ENCODE measurements at places on chromosomes 16 and 17. TPM values are rescaled to one million over a fixed set of nuclear protein-coding genes. Genes with fewer than 3 reads are reported as not detected.

DNA sequence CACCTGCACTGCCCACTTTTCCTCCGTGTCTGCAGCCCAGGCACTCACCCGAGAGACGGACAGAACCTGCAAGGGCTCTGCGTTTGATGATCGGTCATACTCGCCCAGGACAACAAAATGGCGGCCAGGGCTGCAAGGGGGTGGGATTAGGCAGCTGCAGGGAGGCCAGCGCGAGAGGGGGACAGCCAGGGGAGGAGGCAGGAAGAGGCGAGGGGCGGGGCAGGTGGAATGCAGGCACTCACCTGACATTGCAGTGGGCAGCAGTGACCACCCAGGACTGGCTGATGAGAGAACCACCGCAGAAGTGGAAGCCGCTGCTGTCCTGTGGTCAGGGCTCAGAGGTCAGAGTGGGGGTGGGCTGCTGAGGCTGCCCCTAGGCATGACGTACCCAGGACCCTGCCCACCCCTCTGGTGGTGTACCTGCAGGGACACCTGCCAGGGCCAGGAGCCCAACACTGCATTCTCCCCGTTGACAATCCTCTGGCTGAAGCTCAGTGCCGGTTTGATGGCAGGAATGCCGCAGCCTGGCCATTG, 917 bp downstream of the CTRL start:
- no peak for DNase-seq

GRCh38 chr17:62565817-62566216, 61.7 kb upstream of the MRC2 start:
- no peak for DNase-seq

- DNase-seq, result peak; percentile 72
These were observed 2.0 kb downstream of the MAF start for GRCh38 chr16:79598348-79599181.

DNA sequence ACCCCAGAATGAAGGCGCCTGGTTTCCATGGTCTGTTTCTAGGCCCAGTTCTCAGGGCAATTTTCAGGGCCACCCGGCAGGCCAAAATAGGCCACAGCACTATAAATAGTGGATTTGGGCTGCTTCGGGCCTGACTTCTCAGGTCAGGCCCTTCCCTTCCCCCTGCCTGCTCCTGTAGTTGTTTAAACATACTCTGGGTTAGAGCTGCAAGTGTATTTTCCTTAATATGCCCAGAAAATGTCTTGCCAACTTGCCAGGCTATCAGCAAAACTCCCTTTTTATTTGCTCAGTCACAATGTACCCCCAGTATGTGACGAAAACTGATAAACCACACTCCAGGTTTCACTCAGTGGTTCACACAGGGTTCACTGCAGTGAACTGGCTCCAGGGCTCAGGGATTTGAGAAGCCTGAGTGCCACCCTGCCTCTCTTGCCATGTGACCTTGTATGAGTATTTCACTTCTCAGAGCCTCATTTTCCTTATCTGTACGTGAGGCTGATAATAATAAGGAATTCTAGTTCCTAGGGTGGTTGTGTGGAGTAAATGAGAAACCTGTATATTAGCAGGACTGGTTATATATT, 76.5 kb downstream of the GPRC5B start:
- peak; percentile 30 for DNase-seq

DNA sequence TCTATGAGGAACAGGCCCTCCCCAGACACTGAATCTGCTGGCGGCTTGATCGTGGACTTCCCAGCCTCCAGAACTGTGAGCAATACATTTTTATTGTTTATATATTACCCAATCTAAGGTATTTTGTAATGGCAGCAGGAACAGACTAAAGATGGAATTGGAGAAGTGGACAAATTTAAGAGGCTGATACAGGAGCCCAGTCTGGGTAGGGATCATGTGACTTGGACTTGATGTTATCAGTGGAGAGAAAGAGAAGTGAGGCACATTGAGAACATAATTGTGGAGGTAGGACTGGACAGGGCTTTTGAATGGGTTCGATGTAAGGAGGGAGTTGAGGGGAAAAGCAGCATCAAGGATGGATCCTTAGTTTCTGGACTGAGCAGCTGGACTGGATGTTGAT, 93.8 kb downstream of the USP31 start:
- DNase-seq, result no peak

DNA sequence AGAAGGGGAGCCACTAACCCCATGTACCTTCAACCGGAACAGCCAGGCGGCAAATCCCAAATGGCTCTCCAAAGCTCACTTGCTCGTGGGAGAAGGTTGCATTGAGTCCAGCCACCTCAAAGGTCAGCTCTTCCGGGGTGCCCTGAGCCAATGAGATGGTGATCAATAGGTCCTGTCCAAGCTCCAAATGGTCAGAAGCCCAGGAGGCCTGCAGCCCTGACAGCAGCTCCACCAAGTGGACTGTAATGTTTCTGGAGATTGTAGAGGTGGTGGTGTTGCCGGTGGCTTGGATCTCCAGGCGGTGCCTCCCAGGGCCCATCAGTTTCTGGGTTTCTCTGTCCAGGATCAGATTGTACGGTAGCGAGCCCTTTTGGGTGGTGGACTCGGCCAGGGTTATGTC, 39.9 kb upstream of the BCO1 start:
- no peak for DNase-seq

GRCh38 chr17:56367366-56367765, 214.1 kb downstream of the ANKFN1 start:
- DNase-seq, result no peak

DNA sequence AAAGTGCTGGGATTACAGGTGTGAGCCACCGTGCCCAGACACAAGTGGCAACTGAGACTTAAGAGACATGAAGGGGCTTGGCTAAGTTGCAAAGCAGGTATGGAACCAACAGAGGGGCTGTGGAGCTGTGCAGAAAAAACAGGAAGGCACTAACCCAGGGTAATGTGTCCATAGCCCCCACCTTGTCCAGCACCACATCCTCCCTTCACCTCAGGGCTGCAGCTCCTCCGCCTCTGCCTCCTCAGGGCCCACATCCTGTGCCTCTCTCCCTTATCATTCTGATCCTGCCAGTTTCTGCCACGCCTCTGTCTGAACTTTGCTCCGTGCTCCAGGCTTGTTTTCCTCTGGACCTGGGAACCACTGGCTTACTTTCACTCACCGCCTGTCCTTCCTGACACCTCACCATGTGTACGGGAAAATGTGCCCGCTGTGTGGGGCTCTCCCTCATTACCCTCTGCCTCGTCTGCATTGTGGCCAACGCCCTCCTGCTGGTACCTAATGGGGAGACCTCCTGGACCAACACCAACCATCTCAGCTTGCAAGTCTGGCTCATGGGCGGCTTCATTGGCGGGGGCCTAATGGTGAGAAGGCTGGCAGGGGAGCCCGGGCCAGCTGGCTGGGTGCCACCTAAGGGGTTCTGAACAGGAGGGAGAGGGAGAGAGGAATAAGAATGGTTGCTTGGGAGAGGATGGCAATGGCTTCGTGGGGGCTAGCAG, at the start of gene TM4SF5:
Gene TM4SF5, plus strand, starts transcription at position 368 of the 716 bp plus-strand sequence. Its CDS starts 37 bp downstream, at position 405.
- DNase-seq, result no peak

DNA sequence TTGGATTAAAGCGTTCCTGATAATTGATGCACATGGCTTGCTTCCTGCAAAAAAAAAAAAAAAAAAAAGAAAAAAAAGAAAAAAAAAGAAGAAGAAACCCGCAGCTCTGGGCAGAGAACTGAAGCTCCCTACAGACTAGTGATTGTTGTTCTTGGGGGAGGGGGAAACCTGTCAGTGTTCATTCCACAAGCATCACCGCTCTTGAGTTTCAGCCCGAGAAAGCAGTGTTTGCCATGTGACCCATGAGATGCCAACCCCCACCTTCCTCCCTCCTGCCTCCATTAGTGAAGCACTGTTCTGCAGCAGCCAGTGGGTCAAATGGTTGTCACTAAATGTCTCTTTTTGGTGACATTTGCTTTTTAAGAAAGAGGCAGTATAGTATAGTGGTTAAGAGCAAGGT, 1.7 kb downstream of the USP43 start:
- no peak for DNase-seq

DNA sequence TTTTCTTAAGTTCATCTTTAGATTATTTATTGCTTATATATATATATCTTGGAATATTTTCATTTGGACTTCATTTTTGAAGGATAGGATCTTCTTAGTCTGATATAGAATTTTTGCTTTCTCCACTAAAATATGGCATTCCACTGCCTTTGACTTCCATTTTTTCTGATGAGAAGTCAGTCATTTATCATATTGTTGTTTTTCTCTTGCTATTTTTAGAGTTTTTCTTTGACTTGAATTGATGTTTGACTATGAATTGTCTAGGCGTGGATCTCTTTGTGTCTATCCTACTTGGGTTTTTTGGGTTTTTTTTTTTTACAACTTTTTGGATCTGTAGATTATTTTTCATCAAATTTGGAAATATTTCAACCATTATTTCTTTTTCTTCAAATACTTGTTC, 67.7 kb downstream of the NLK start:
- no peak for DNase-seq

- no peak for DNase-seq
These were observed 3.4 kb upstream of the PITPNM3 start for GRCh38 chr17:6559753-6560215.

DNA sequence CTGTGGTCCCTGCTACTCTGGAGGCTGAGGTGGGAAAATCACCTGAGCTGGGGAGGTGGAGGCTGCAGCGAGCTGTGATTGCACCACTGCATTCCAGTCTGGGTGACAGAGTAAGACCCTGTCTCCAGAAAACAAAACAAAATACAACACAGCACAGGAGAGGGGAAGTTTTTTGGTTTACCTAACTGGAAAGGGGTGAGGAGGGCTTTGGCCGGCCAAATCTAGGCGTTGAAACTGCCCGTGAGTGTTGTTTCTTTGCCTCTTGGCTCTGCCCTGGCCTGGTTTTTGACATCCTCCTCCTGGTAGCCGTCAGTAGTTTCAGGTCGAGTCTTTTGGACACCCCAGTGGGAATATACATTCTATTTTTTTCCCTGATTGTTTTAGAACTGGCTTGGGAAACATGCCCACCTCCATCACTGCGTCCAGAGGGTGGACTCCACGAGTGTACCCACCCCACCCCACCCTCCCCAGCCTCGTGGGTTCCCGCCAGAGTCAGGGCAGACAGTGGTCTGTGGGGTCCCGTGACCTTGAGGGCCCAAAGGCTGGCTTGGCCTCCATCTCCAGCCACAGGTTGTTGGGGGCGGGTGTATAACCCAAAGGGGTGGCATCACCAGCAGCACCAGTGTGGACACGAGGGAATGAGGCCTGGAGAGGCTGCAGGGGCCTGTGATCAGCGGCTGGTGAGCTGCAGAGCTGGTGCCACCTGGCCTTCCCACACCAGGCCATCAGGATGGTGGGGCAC, 42.7 kb downstream of the NT5M start:
- peak; percentile 7 for DNase-seq

DNA sequence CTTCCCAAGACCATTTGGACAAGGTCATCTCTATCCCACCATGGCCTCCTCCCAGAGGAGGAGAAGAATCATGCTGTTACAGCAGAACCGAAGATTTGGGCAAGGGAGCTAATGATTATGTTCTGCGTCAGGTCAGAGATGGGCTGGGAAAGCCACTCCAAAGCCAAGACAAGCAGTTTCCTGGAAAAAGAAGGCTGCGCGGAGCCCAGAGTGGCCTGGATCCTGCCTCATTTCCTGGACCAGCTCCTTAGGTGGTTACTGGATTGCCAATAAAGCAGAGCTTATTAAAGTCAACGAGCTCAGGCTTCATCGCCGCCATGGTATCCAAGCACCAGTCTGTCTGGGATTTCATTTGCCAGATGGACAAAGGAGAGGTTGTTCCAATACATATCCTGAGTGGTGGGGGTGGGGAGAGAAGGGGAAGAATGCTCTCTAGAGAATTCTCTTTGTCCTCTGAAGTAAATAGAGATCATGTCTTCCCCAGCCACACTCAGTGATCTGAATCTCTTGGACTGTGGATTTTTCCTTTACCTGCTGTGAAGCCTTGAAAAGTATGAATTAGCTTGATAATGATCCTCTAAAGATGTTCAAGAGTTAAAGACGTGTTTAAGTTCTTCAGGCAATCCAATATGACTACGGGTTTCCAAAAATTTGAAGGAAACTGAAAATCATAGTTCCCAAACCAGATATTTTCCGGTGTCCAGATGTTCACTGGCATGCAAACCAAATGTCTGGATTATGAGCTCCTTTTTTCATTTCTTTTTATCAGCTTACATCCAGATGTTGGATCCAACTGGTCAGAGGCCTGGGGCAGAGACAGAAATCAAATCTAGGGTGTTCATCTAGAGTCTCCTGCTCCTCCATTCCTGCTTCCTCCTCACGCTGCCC, 17.7 kb downstream of the PRAC1 start:
- no peak for DNase-seq

Gene ASPHD1
- 0.37 TPM for total RNA-seq

Gene RBFOX1
- 79.4 TPM for total RNA-seq
